ENCODE measurements at places on chromosomes 11 and 22.
A peak's percentile ranks its signal among the peaks of the same experiment; 100 is the strongest.

- no peak for DNase-seq
Observed at GRCh38 chr22:47084226-47084625, 321.8 kb downstream of the TBC1D22A start.

GRCh38 chr11:10457901-10458300, 2.8 kb downstream of the AMPD3 start:
- no peak for DNase-seq

- no peak for DNase-seq
Observed at GRCh38 chr11:82529936-82530335, 203.7 kb downstream of the FAM181B start.

DNA sequence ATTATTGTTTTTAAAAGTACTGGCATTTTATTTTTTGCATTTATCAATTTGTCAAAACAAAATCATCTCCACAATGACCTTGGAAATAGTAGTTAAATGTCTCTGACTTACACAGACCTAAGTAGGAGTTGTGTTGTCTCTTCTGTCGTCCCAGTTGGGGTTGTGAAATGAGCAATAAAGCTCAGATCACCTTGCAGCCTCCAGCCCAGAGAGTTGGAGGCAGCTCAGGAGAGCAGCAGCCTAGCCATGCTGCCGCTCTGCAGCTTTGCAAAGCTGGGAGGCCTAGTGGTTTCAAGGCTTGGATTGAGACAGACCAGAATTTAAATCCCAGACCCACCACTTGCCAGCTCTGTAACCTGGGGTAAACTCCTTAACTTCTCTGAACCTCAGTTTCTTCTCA, 65.2 kb upstream of the CRYBB3 start:
- DNase-seq = no peak

DNA sequence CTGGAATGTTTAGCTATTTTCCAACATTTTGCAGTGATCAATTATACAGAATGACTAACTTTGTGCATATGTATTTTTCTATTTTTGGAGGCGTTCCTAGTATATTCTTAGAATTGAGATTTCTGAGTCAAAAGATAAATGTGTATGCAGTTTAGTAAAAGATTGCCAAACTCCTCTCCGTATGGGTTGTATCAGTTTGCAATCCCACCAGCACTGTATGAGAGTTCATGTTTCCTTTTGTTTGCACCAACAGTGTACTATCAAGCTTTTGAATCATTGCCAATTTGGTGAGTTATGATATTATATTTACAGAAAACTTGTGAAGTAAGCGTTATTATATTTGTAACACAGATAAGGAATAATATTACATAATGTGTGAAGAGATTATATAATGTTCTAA, 658.7 kb downstream of the JRKL start:
- no peak for DNase-seq

DNA sequence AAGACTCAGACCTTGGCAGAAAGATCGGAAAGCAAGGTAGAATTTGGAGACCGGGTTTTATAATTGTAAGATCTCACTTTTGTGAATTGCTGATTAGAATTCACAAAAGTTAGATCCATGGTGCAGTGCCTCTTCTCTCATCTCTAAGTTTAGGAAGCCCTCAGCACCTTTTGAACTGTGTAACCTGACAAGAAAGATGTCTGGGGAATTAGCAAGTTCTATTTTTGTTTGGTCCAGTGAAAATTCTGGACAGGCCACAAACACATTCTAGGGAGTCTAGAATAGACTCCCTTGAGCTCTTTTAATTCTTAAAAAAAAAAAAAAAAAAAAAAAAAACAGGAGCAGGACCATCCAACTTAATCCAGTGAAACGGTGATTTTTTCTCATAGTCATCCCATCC, 66.1 kb downstream of the CECR2 start:
- no peak for DNase-seq

- DNase-seq = no peak
Observed at GRCh38 chr11:76863196-76863777, 2.6 kb downstream of the ACER3 start.

- peak; percentile 78 for DNase-seq
Observed at GRCh38 chr11:81869351-81870065, 864.2 kb downstream of the FAM181B start.

- no peak for DNase-seq
Observed at GRCh38 chr11:67500831-67501715, 4.1 kb downstream of the PITPNM1 start.

DNA sequence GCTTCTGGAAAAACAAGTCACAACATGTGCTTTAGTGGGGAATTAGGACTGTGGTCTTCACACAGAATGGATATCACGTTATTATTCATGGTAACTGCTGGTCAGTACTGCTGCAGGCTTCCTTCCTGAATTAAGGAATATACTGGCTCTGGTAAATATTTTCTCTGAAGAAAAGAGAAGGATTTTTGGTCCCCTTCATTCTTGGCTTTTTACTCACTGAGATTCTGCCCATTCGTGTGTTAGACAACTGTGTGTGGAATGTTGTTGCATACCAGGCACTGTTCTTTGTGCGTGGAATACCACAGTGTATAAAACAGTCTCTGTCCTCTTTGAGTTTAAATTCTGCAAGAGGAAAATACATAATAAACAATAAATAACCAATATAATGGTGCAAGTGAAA, 80.3 kb downstream of the ALX4 start:
- DNase-seq = no peak

DNA sequence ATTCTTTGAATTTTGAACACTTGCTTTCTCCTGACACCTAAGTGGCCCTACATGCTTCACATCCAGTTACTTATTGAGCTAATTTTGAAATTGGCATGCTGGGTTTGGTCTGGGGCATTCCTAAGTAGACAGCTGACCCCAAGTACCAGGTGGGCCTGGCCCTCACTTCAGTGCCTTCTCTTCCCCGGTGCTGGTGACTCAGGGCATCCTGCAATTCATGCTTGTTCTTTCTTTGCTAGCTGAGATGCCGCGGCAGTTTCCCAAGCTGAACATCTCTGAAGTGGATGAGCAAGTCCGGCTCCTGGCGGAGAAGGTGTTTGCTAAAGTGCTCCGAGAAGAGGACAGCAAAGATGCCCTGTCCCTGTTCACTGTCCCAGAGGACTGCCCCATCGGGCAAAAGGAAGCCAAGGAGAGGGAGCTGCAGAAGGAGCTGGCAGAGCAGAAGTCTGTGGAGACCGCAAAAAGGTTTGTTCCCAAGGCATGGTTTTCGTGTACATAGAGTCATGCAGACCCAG, 6.3 kb downstream of the AMPD3 start:
- no peak for DNase-seq

- DNase-seq = no peak
Observed at GRCh38 chr22:30217698-30218560, 28.6 kb downstream of the LIF start.

GRCh38 chr11:44690651-44691050, 36.1 kb upstream of the TSPAN18 start:
- DNase-seq = no peak

- no peak for DNase-seq
Observed at GRCh38 chr22:34278121-34278520, 357.8 kb upstream of the LARGE1 start.

DNA sequence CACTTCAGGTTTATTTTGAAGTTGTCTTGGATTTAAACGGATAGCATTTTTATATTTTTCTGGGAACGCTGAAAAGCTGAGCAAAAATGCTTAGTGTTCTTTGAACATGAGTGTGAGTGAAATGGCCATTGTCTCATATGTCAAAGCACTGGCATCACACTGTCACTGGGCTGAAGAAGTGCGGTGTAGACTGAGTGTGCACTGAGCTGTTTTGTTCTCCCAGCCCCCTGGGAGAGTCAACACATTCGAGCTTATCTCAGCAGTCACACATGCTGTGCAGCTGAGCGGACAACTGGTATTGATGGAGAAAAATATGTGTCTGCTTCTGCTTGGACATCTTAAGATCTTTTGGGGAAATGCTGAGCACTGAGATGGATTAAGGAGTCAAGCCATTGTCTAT, 90.8 kb downstream of the TECTA start:
- DNase-seq = no peak

- DNase-seq = no peak
Observed at GRCh38 chr11:11786771-11787170, 55.0 kb upstream of the USP47 start.

GRCh38 chr11:93493252-93493897, 49.8 kb downstream of the SMCO4 start:
- no peak for DNase-seq

GRCh38 chr22:17250380-17251082, 31.3 kb upstream of the ADA2 start:
- no peak for DNase-seq

- DNase-seq = no peak
Observed at GRCh38 chr11:83773950-83774880, 488.0 kb upstream of the CCDC90B start.

DNA sequence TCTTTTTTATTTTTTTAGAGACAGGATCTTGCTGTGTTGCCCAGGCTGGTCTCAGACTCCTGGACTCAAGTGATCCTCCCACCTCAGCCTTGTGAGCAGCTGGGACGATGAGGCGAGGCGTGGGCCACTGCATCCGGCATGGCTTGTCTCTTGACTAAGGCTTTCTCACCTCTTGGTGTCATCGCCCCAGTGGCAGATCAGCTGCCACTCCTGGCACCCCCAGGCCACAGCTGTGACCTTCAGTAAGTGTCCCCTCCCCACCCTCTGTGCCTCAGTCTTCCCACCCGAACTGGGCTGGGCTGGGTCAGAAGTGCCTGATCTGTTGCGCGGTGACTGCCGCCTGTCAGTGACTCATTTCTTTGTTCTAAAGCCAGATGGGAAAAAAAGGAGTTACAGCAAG, 3.6 kb downstream of the SYNGR1 start:
- DNase-seq = peak; percentile 36

DNA sequence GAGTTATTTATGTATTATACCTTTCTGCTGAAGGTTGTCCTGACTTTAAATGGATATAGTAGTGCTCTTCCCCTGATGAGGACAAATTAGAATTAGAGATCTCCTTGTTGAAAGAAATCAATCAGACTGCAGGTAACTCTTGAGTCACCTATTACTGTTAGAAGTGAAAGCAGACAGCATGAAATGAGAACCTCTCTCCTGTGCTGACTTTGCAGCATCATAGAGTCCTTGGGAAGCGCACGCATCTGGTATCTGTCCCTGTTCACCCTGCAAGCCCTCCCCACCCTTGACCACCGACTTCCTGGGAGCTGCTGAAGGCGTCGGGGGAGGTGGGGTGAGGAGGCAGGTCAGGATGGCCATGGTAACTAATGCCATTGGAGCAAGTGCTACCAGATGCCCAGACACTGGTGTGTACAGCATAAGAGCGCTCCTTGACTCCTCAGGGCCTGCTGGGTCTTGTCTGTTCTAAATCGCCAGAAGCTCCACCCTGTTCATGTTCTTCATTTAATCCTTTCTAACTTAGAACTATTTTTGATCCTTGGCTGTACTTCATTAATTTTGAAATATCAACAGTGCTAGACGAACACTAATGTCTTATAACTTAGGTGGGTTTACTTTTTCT, 143.9 kb downstream of the WNT7B start:
- DNase-seq = no peak

- DNase-seq = no peak
Observed at GRCh38 chr11:134261626-134262488, 8.5 kb downstream of the ACAD8 start.

- no peak for DNase-seq
Observed at GRCh38 chr22:24588757-24589481, 4.0 kb downstream of the LRRC75B start.

DNA sequence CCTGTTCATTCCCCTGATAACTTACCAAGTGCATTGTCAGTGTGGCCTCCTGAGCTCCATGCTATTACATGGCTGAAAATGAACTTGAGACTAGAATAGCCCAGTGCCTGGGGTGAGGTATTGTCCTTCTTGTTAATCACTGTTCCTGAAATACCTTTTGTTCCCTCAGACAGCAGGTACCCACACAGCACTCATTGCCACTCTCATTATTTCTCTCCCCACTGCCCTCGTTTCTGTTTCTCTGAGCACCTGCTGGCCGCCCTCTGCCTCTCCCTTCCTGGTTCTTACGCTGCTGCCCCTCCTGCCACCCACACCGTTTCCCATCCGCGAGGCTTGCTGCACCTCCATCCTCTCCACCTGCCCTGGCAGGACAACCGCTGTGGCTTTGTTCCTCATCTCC, 36.9 kb upstream of the RAB1B start:
- DNase-seq = no peak

- no peak for DNase-seq
Observed at GRCh38 chr11:126640186-126640585, 284.7 kb downstream of the ST3GAL4 start.

DNA sequence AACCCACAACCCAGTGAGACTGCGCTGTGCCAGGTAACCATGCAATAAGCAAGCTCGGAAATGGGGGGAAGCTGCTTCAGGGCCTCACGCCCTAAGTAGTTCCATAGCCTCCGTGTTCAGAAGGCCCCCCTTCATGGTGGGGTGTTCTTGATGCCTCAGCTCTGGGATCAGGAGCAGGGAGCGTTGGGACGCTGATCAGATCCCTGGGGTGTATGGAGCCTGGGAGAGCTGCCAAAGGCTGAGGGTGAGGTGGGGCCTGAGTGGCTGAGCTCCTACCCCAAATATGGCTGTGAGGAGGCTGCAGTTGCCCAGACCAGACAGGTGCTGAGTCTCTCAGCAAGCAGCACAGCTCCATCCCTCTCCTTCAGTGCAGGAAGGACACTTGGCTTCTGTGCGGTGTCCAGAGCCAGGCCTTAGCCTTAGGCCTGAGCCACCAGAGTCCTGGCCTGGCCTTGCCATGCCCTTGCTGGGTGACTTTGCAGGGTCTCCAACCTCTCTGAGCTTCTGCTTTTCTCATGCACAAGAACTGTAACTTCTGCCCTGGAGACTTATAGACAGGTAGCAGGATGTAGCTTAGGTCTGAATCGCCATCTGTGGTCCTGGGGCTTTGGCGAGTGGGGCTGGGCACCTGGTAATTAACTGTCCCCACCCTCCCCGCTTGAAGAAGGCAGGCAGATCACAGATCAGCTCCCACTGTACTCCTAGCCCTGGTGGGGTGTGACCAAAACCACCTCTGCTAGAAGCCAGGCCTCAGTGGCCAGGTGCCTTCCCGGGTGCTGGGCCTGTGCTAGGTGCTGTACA, 5.3 kb downstream of the MMP11 start:
- no peak for DNase-seq

DNA sequence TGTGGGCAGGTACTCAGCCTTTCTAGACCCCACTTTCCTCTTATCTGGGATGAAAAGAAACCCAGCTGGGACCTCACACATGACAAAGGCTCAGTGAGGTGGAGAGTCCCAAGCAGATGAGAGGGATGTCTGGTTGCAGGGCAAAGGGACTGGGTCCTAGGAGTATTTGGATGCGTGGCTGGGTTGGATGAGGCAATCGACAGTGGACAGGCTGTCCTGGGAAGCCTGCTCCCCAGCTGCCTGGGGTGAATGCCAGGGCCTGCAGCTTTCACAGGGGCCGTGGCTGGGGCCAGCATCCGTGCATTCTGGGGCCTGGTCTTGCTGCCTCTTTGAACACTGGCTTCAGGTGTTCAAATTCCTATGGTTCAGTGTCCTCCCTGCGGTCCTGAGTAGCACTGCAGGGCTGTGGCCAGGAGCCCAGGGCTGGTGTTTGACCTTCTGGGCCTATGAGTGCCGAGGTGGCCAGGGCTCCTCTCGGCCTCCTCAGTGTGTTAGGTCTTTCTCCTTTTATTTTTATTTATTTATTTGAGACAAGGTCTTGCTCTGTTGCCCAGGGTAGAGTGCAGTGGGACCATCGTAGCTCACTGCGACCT, 65.3 kb downstream of the MCM5 start:
- no peak for DNase-seq

GRCh38 chr22:40621309-40622151, 15.0 kb downstream of the MRTFA start:
- no peak for DNase-seq

- no peak for DNase-seq
Observed at GRCh38 chr11:102615077-102615893, 9.8 kb downstream of the MMP20 start.
